ENCODE measurements at places on chromosomes 5 and 9. TPM values are rescaled to one million over a fixed set of nuclear protein-coding genes. Genes with fewer than 3 reads are reported as not detected.

Gene NELFB
- 25.1 TPM for polyA plus RNA-seq

Gene KCTD16
- polyA plus RNA-seq = 0.04 TPM

DNA sequence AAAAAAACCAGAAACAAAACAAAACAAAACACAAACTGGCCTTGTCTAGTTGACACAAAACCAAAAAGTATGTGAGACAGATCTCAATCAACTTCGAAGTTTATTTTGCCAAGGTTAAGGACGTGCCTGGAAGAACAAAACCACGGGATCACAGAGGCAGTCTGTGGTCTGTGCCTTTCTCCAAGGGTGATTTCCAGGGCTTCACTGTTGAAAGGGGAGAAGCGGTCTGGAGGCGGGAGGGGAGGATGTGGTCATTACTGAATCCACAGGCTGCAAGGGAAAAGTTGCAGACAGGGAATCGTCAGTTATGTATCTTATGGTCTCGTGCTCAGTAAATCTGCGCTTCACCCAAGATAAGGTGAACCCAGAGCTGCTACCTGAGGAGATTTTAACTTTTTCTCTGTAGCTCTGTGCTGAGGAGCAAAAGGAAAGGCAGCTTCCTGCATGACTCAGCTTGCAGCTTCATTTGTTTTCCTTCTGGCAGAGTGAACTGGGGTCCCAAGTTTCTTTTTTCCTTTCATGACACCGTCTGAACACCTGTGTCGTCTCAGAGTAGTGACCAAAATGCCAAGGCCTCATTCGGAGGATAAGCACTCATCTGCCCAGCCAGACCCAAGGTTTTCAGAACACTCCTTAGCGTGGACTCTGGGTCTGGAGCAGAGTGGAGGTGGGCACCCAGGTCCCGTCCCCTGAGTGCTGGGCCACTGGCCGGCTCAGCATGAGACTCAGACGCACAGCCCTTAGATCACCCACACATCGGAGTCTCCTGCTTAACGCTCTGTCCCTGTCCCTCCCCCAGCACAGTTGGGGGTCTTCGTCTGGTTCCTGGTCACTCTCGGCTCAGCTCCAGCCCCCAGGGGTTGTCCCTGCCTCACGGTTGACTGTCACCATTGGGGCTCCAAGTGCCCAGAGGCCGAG, 25.9 kb downstream of the ROPN1L start:
- DNase-seq = no peak

- no peak for DNase-seq
Observed at GRCh38 chr5:16867577-16867953, 68.5 kb downstream of the MYO10 start.

DNA sequence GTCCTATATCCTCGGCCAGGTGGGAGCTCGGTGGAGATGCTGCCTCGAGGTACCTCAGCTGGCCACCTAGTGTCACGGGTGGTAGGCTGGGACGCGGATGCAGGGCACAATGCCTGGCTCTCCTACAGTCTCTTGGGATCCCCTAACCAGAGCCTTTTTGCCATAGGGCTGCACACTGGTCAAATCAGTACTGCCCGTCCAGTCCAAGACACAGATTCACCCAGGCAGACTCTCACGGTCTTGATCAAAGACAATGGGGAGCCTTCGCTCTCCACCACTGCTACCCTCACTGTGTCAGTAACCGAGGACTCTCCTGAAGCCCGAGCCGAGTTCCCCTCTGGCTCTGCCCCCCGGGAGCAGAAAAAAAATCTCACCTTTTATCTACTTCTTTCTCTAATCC, 2.0 kb downstream of the PCDHGC3 start:
- DNase-seq = no peak

Data from keratinocyte (primary cell).